ENCODE measurements at places on chromosomes 1 and 21.

DNA sequence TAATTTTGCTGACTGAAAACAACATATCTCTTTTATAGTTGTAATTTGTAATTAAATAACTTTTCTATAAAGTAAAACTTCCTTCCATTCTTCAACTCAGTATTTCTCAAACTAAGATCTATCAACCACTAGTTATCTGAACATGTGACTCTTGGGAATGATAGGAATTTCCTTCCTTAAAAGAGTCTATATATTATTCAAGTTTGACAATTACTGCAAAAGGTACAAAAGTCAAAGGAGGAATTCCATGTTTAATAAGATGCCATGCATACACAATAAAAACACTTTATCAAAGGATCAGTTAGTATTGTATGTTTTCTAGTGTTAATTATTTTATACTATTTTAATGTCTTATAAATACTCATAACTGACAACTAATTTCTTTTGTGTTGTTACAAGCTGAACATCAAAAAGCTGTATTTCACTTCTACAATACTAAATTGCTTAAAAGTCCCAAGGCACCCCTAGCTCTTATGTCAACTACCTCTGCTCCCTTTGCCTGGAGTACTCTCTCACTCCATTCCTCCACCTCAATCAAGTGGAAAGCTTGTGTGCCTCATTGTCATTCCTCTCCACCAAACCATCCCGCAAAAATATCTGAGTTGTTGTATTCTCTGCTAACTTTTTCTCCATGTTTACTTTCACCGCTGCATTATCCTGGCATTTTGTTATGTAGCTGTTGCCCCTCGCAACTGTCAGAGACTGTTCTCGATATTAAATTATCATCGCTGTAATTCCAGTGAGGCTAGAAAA, 67.9 kb downstream of the SLC44A5 start:
- DNase-seq = no peak

- no peak for DNase-seq
Measured at GRCh38 chr1:9842781-9843575, 19.2 kb upstream of the CLSTN1 start.

GRCh38 chr21:25330266-25330665, 277.0 kb downstream of the MRPL39 start:
- no peak for DNase-seq

GRCh38 chr1:26544126-26544525, 14.6 kb downstream of the RPS6KA1 start:
- DNase-seq = no peak

DNA sequence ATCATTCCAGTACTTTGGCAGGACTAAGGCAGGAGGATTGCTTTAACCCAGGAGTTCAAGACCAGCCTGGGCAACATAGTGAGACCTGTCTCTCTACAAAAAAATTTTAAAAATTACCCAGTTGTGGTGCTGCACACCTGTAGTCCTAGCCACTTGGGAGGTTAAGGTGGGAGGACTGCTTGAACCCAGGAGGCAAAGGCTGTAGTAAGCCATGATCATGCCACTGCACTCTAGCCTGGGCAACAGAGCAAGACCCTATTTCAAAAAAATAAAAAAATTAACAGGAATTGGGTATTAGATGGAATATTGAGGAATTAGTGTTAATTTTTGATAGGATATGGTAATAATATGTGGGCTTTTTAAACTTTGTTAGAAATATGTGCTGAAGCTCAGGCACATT, 16.8 kb downstream of the TAF13 start:
- DNase-seq = no peak

DNA sequence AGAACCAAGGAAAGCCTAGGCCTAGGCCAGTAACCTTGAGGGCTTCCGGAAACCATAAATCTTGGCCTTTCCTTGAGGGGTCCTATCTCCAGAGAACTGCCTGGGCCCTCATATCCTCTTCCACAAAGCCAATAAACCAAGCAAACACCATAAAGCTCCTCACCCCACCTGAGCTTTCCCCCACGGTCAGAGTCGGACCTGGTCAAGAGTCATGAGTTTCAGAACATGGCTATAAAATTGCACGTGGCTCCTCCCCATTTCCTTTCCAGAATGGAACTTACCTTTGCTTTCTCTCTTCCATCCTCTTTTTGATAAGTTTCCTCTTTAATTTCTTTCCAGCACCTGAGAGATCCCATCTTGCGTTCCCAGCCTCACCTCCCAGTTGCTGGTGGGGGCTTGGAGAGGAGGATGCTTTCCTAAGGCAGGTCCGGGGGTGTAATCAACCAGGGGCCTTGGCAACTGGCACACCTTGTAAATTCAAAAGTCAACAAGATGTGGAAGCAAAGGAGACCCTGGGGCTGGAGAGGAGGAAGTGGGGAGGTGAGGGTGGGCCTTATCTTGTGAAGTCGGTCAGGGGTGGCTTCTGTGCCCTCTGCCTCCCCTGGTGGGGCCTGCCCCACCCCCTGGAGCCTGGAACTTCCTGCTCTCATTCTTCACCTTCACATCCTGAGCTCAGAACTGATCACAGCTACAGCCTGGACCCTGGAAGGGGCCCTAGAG, 259.9 kb downstream of the FOXD2 start:
- DNase-seq = no peak

DNA sequence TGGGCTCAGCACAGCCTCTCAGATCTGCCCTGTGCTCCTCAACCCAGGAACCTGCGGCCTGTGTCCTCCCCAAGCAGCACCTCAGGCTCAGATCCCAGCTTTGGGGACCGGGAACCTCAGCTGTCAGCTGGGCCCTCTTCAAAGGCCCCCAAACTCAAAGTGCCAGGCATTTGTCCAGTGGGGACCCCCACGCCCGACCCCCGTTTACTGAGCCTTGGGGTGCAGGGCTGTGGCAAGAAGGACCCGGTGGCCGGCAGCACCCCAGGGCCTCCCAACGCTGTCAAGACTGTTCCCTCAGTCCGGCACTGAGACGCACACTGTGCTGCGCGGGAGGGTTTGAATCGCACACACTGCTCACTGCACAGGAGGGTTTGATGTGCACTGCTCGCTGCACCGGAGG, 35.0 kb downstream of the MORN1 start:
- no peak for DNase-seq

- DNase-seq = no peak
Measured at GRCh38 chr1:163697137-163697536, 375.4 kb downstream of the NUF2 start.

DNA sequence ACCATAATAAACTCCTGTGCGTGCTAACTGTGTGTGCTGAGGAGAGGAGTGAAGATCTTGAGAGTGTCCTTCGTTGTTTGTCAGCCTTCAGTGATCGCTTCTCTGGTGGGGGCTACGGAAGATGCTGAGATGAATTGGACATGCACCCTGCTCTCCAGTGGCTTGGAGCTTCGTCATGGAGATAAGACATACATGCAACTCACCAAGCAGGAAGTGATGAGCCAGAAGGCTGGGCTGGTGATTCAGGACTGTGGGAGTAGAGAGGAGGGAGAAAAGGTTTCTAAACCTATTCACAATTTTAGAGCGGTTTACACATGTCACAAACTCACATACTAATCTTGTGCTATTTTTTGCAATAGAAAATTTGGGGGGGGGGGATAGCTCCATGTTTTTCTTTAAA, 128.9 kb upstream of the ADAR start:
- DNase-seq = no peak

DNA sequence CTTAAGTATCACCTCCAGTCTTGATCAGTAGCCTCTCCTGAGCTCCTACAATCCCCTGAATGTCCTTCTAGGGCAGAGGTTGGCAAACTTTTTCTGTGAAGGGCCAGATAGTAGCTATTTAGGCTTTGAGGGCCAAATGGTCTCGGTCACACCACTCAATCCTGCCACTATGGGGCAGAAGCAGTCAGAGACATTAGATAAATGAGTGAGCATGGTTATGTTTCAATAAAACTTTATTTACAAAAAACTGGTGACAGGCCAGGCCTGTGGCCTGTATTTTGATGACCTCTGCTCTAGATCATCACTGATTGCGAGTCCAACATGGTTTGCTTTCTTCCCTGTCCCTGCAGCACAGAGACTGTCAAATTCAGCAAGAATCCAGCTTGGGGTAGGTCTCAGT, 36.3 kb downstream of the LRP8 start:
- no peak for DNase-seq

GRCh38 chr21:17044696-17045095, 468.1 kb upstream of the CXADR start:
- no peak for DNase-seq

GRCh38 chr1:30683699-30684098, 39.7 kb downstream of the MATN1 start:
- DNase-seq = no peak

DNA sequence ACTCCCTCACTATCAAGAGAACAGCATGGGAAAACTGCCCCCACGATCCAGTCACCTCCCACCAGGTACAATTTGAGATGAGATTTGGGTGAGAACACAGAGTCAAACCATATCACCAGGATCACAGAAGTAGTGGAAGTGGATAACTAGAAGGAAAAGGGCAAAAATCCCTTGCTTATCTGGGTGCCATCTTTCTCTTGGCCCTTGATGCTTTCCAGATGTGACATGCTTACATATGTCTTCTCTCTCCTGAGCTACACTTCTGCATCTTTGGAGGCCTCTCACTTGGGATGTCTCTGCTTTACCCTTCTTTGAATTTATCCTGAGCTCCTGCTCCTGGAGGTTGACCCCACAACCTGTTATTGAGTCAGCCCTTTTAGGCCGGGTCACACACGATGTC, 57.6 kb upstream of the APOBEC4 start:
- no peak for DNase-seq

- DNase-seq = no peak
Measured at GRCh38 chr1:73343947-73344346, 854.0 kb downstream of the LRRIQ3 start.
